ENCODE measurements at places on chromosomes 1 and 21.

- DNase-seq, result no peak
Observed at GRCh38 chr1:204867666-204868339, 2.9 kb upstream of the NFASC start.

DNA sequence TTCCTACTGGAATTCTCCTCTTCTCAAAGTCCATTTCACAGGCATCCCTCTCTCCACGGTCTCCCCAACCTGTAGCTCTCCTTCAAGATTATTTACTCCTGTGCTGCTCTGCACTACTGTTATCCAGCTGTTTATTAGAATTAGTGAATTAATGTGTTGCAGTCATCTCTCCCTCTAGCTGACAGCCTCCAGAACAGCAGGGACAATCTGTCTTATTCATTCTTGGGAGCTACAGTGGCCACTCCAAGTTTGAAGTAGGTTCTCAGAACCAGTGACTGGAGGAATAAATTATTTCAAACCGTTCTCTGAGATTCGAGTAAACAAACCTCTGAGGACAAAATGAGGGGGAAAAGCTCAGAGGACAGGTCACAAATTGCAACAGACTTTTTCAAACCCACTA lies 330.9 kb downstream of the RRAGC start:
- DNase-seq, result no peak

DNA sequence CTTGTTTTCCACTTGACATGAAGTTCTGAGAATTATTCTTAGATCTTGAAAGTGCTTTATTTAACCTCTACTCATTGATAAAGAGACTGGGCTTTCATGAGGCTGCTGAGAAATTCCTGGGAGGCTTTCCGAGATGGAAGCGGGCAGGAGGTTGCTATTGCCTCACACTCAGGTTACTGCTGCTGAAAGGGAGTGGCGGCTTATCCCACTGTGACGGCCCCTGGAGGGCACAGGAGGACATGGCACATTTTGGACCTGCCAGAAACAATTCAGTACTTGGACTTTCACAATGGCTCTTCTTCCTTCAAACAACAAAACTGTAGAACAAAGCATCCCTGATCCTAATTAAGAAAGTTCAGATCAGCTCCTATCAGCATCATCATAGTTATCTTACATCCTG lies 16.2 kb upstream of the MARK1 start:
- DNase-seq, result no peak

DNA sequence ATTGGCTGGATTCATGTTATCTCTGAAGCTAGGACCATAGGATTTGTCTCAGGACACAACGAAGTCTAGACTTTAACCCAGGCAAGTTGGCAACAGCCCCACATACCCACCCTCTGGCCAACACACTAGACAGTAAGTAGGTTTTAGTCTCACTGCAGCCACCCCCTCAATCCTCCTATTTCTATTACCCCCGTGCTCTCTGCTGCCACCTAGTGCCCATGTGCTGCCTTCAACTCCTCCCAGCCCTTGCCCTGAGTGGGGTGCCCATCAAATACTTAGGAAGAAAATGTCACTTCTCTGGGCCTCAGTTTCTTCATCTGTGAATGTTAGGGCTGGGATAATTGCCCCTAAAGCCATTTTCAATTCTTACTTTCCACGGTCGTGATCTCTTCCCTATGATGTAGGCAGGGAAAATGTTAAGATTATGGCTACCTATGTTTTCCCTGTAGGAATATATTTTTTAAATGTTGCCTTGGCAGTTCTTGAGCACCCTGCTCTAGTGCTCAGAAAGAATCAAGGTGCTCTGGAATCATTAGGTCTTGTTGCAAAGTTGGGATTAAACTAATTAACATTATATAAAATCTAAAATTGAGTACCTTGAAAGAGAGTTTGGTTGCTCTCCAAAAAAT lies 213.0 kb downstream of the LMX1A start:
- DNase-seq, result no peak

GRCh38 chr1:196382383-196382782 lies 225.9 kb downstream of the KCNT2 start:
- DNase-seq, result no peak

DNA sequence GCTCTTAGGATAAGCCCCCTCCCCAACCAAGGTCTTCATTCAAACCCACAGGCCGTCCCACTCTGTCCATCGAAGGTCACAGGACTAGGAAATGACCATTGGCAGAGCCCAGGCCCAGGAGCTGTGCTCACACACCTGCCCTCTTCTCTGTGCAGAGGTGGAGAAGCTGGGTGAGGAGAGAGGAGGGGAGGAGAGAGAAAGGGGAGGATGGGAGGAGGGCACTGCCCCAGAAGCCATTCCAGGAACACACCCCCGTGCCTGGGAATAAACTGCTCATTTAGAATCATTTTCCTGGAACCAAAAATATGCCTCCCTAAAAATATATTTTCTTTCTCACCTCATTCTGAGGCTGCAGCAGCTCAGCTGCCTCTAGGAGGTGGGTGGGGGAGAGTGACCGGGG lies 6.4 kb upstream of the SDC3 start:
- DNase-seq, result no peak

- no peak for DNase-seq
Observed at GRCh38 chr1:205381305-205381704, 24.6 kb upstream of the KLHDC8A start.

GRCh38 chr1:31580513-31580870 lies 4.2 kb downstream of the TINAGL1 start:
- DNase-seq, result no peak

DNA sequence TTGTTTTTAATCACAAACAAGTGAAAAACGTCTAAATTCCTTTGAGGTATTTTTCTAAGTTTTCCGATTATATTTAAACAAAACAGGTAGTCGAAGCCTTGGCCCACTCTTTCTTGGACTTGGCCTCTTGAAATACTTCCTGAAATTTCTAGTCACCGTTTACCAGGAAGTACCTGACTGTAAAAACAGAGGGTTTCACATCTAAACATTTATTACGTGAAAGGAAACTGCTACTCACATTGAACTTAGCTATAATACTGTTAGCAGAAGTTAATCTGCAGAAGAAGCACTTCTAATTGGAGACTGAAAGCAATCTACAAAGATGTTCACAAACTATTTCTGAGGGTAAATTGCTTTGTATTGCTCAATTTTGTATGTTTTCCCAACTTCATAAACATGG lies 526.0 kb upstream of the ADGRL4 start:
- no peak for DNase-seq

DNA sequence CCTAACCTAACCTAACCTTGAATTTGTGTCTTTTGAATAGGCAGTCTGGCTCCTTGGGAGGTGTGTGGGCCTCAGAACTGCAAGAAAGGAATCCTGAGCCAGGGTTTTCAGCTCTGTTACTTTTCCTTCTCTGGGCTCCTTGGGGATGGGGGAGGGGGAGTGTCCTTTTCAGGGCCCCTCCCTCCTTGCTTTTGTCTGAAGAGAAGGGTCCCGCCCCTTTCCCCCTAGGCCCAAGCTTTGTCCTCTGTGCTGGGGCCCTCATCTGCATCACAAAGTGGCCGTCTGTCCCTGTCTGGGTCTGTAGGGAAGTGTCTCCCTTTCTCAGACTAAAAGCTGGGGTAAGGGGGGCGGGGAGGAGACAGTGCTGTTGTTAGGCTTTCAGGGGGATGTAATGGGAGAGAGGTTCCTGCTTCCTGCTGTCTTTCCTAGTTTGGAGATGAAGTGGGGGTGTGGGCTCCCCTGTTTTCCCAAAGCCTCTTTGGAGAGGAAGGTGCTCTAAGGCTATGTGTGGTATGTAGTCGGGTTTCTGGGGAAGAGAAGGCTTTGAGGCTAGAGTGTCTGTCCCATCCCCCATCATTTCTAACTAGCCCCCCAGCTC lies 3.1 kb downstream of the AGO1 start:
- DNase-seq, result no peak

- DNase-seq, result no peak
Observed at GRCh38 chr1:245550720-245551043, 395.9 kb downstream of the KIF26B start.

Data from nucleus accumbens (tissue), 56 donors.